ENCODE measurements at places on chromosomes 6 and 20.
A peak's percentile ranks its signal among the peaks of the same experiment; 100 is the strongest.

DNA sequence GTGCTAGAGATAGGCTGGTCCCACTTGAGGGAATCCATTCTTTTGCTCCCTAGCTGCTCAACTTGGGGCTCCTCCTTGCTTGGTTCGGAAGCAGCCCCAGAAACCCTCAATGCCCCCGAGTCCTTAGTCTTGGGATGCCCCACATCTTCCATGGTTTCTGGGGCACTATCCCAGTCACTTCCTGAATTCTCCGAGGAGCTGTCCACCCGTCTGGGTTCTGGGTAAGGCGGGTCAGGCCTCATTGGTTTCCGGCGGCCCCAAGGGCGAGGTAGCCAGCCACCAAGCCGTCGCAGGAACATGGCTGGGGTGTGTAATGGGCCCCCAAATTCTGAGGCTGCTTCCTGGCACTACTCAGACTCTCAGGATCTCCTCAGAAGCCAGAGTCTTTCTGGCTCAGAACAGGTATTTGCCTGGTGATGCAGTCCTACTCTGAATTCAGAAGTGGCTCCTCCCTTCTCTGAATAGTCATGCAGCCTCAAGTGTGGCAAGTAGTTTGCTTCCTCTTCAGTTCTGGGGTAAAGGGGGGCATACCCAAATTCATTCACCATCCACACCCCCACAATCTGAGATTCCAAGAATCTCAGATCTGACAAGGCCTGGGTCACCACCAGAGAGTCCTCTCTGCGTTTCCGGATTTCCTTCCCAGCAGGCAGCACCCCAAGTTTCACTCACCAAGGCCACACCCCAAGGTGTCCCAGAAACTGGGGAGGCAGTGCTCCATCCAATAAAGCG lies 763 bp downstream of the C6orf47 start:
- DNase-seq = peak; percentile 34

- DNase-seq = no peak
These were observed 257.1 kb upstream of the ZFP64 start for GRCh38 chr20:52448513-52449232.

GRCh38 chr6:18601516-18602020 lies 214.4 kb downstream of the RNF144B start:
- no peak for DNase-seq

- DNase-seq = no peak
These were observed 76.1 kb upstream of the ATXN1 start for GRCh38 chr6:16837217-16837972.

DNA sequence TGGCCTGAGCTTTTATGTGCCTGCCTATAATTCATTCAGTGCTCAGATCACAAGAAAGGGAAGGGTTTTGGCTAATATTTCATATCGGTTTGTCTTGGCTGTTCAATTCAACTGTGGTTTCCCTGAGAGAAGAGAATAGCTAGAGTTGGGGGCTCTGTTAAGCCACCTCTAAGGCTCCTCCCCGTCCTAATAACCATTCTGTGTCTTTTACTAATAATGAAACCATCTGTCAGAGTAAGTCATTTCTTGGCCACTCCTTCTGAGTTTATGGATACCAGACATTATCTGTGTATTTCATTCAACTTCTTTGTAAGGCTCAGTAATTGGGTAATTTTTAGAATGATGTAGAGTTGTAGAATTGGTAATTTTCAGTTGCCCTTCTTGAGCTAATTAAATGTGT lies 5.2 kb downstream of the STX11 start:
- DNase-seq = no peak

DNA sequence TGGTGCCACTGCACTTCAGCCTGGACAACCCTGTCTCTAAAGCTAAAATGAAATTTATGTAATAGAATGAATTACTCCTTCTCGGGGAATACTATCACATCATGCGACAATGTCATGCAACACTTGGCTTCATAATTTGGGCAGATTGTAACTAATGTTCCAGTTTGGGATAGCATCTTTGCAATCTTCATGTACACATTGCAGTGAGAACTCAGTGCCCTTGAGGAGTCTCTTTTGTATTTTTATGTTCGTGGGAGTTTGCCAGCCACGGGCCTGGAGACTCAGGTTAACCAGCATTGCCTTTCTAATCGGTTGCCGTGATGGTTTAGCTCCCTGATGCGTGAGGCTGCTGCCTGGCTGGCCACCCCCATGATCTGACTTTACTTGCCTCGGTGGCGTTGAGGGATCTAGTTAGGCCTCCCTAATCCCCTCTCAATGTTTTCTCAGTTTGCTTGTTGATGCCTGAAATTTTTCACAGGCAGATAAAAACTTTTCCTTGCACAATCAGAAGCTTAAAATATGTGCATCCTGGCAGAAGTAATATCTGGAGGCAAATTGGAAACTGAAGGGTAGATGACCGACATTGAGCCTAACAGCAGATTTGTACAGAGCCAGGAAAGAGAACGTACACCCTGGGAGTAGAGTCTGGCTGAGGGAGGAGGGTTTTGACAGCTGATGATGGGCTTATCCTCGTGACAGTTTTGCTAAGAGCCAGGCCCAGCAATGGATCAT lies 2.4 kb downstream of the GMPR start:
- no peak for DNase-seq

DNA sequence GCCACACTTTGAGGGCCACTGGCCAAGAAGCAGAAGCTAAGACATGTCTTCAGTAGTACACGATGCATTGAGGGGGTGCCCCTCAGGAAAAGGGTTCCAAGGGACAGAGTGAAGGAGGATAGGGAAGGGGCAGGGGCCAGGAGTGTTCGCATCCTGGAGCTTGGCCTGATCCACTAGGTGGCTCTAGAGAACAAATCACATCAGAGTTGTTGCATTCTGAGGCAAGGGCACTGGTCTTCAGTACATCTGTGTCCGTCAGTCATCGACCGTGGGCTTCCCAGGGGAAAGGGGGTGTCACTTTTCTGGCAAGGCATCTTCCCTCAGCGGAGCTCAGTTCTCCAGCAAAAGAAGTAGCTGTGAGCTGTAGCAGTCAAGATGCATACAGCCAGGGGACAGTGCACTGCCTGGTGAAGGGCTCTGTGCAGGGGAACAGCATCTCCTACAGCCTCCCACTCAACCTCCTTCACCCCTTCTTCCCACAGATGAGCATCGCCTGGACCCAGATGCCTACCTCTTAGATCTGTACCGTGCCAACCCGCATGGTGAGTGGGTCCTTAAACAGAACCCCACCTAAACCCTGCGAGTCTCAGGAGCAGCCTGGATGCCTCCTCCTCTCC lies 47.8 kb downstream of the ARHGAP40 start:
- peak; percentile 5 for DNase-seq

- peak; percentile 4 for DNase-seq
These were observed 22.9 kb downstream of the CNBD2 start for GRCh38 chr20:35991142-35991771.

DNA sequence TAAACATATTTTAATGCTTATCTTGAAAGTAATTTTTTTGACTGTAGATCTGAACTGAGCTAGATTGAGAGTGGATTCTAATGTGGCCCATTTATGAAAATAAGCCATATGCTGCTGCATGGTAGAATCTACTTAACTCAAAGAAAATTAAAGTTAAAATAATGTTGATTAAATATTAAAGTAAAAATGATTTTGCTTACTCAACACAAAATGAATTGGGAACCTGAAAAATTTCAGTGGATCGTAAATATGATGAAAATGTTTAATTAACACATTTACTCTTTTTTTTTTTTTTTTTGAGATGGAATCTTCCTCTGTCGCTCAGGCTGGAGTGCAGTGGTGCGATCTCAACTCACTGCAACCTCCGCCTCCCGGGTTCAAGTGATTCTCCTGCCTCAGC lies 144.5 kb upstream of the HMGN3 start:
- DNase-seq = no peak

DNA sequence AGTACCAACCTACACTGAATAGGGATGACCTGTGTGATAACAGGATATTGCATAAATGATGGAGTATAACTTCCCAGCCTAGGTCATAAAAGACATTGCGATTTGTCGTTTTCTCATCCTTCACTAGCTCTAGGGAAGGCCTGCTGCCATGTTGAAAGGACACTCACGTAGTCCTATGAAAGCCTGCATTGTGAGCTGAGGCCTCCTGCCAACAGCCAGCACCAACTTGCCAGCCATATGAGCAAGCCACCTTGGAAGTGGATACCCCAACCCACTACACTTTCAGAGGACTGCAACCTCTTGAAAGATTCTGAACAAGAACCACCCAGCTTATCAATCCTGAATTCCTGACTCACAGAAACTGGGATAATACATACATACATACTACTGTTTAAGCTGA lies 3.5 kb upstream of the PANK2 start:
- DNase-seq = no peak

DNA sequence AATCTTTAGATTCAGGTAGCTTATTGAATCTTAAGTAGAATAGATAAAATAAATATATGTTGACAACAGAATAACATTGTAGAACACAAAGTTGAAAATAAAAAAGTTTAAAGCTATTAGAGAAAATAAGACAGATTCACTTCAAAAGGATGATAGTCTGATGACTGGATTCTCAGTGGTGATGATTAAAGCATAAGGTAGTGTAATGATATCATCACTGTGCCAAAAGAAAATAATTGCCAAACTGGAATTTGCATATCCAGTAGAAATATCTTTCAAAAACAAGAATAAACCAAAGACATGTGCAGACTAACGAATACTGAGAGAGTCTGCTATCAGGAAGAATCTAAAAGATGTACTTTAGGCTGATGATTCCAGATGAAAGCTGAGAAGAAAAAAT lies 30.2 kb downstream of the ENPP1 start:
- no peak for DNase-seq

- no peak for DNase-seq
These were observed 95.6 kb upstream of the SHLD1 start for GRCh38 chr20:5654557-5654956.

GRCh38 chr6:43978473-43979346 lies 148.5 kb downstream of the MRPL14 start:
- no peak for DNase-seq

DNA sequence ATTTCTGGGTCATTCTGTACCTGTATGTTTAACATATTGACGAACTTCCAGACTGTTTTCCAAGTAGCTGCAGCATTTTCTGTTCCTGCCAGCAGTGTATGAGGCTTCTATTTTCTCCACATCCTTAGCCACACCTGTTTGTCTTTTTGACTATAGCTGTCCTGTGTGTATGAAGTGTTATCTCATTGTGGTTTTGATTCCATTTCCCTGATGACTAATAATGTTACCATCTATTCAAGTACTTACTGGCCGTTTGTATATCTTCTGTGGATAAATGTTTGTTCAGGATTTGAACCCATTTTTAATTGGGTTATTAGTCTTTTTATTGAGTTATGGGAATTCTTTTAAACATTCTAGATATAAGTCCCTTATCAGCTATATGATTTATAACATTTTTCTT lies 95.2 kb downstream of the JAG1 start:
- DNase-seq = no peak

- DNase-seq = no peak
These were observed 179.3 kb downstream of the CARMIL1 start for GRCh38 chr6:25458485-25458884.

GRCh38 chr6:14458669-14459266 lies 341.2 kb downstream of the CD83 start:
- no peak for DNase-seq

DNA sequence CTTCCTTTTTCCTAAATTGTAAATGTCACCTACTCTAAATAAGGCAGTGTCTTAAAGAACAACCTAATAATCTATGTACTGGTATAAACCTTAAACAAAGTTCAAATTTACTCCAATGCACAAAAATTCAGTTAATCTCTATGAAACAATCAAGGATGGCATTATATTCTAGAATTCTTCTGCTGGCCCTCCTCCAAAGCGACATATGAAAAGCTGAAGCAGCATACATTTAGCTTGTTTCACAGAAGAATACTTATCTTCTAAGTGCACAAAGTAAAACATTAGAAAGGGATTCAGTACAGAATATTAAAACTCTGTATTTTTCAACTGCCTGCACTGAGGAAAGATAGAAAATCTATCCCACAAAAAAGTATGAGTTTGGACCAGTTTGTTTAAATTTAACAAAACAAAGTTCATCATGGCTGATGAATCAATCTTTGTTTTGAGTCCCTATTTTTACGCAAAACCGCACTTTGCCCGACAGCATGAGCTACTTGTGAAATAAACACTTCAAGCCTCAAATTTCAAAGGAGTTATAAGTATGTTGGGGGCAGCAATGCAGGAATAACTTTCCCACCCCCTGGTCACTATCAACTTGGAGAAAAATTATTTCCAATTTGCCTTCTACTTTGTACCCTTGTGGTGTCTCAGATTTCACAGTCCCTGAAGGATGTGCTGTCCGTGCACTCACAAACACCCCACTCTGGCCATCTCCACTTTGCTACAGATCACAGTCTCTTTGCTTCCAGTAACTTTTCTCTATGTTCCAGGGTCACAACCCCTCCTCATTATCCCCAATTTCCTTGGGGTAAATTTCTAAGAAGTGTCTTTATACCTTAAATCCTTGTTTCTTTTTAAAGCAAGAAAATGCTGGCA lies 238.2 kb downstream of the PRKN start:
- no peak for DNase-seq

DNA sequence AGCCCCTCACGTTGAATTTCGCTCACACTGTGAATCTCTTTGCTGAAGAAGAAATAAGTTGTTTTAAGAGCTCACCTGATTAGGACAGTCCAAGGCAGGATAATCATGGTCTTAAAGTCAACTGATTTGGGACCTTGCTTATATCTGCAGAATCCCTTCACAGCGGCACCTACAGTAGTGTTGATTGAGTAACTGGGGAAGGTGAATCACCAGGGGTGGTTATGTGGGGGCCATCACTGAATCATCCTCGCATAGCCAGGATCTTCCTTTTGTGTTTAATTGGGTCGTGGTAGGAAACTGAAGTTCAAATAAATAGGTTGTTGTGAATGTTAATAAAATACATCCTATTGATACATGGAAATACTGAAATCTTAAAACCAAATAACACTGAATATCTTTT lies 20.2 kb upstream of the MICA start:
- no peak for DNase-seq

DNA sequence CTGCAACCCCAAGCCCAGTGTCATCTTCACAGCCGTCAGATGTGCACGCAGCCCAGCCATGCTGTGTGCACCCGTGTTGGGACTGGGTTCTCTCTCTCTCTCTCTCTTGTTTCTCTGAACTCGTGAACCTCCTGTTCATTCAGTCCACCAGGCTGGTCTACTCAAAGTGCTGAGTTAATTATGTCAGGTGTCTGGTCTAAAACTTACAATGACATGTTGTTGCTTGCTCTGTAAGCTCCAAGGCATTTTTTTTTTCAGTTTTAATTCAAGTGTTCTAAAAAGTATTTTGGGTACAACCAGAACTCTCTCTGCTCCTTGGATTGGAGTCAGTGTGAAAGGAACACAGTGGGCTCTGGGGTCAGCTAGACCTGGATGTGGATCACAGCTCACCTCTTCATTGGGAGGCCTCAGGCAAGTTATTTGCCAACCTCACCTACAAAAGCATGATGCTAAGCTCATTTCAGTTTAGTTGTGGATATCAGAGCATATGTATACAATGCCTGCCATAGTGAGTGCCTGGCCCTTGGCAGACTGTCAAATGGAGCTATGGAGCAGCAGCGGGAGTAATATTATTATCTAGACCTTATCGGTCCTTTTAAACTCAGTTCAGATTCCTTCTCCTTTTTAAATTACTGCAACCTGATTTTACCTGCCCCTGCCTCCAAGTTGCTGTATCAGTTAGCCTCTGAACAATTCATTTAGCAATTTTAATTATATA lies 59.5 kb downstream of the PLEKHG1 start:
- DNase-seq = no peak

Measured in activated naive CD4-positive, alpha-beta T cell treated with Interleukin-2 at 50 U/mL for 16 hours (primary cell).